ENCODE measurements at places on chromosomes 16 and 17.

DNA sequence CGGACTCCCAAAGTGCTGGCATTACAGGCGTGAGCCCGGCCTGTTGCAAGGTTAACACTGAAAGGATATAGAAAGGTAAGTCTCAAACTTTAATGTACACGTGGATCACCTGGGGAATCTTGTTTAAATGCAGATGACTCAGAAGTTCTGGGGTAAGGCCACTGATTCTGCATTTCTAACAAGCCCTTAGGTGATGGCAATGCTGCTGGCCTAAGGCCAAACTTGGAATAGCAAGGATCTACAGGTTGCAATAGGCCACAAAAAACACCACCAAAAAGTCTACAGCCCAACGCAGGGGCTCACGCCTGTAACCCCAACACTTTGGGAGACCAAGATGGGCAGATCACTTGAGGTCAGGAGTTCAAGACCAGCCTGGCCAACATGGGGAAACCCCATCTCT lies 4.2 kb downstream of the CMTM4 start:
- peak; percentile 66 for DNase-seq

- no peak for DNase-seq
Measured at GRCh38 chr17:41678907-41679739, 9.6 kb upstream of the EIF1 start.

GRCh38 chr16:56013962-56014552 lies 138.9 kb upstream of the CES5A start:
- peak; percentile 58 for DNase-seq

GRCh38 chr16:79151-80054 lies 1.4 kb downstream of the MPG start:
- DNase-seq = no peak

DNA sequence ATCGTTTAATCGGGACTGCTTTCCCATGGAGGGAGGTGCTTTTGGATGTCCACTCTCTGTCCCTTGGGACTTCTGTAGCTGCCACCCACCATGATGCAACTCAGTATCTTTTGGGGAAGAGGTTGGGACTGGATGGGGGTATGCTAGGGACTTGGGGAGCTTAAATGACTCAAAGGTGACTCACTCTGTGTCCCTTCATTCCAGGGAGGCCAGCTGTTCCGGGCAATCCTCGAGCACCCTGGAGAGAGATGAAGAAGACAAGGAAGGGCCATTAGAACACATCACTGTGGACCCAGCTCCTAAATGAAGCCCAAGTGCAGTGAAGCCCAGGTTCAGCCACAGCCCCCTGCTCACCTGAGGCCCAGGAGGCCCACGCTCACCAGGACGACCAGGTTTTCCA lies 4.6 kb downstream of the COL1A1 start:
- no peak for DNase-seq

- no peak for DNase-seq
Measured at GRCh38 chr16:10494343-10495030, 85.9 kb downstream of the EMP2 start.

DNA sequence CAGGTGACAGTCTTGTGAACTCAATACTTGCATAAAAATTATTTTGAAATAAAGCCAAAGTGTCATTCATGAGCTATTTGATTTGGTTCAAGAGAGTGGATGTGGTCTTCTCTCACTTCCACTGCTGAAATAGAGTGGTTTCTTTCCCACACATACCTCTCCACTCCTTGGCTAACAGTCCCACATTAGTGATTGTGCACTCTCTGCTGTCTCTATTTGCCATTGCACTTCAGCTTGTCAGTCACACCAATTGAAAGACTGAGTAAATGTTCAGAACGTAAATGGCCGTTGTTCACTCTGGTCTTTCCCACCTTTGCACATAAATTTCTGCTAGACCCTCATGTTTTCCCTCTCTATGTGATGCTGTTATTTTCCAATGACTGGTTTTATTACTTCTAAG lies 197.5 kb downstream of the FTO start:
- DNase-seq = no peak

- no peak for DNase-seq
Measured at GRCh38 chr16:86294535-86295196, 215.7 kb upstream of the FOXF1 start.

DNA sequence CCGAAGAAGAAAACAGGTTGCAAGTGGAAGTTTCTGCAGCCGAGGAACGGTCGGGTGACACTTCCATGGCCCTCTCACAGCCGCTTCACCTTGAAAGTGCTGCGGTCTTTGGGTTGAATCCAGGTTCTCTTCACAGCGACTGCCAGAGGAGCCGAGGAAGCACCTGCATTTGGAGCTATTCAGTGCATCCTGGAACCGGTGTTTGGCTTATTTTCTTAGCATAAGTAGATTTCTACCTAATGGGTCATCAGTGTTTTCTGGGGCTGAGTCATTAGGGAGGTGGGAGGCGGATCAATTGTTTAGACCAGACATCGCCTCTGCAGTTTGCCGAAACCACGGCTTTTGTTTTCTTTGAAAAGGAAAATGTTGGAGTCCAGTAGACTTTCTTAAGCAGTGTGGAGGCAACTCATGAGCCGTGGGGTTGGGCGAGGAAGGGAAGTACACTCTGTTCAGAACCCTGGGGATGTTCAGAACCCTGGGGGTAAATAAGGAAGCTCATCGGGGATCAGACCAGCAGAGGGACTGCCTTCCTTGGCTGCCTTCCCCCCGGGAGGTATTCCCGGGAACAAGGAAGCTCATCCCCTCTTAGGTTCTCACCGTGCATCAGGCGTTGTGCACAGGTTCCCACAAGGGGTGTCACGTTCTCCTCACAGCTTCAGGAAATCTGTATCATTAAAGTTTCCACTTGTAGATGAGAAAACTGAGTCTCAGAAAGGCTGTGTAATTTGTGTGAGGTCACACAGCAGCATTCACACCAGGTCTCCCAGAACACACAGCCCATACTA lies 361.5 kb downstream of the SNX29 start:
- DNase-seq = no peak

GRCh38 chr16:57653936-57654335 lies 14.2 kb upstream of the ADGRG3 start:
- DNase-seq = peak; percentile 72

- DNase-seq = no peak
Measured at GRCh38 chr17:51079049-51079448, 41.6 kb downstream of the SPAG9 start.

DNA sequence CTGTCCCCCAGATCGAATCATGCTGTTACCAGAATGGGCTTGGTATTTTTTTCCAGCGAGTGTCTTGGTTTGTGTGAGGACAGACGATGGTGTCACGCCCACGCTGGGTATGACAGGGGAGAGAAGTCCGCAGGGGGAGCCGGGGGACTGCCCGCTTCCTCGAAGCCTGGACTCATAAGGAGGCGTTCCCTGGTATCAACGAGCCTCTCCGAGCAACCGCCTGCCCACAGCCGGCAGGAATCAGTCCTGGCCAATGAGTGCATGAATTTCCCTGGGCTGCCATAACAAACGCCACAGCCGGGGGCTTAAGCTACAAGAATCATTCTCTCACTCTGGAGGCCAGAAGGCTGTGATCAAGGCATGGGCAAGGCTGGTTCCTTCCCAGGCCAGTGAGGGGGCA lies 26.1 kb upstream of the JPH3 start:
- no peak for DNase-seq

DNA sequence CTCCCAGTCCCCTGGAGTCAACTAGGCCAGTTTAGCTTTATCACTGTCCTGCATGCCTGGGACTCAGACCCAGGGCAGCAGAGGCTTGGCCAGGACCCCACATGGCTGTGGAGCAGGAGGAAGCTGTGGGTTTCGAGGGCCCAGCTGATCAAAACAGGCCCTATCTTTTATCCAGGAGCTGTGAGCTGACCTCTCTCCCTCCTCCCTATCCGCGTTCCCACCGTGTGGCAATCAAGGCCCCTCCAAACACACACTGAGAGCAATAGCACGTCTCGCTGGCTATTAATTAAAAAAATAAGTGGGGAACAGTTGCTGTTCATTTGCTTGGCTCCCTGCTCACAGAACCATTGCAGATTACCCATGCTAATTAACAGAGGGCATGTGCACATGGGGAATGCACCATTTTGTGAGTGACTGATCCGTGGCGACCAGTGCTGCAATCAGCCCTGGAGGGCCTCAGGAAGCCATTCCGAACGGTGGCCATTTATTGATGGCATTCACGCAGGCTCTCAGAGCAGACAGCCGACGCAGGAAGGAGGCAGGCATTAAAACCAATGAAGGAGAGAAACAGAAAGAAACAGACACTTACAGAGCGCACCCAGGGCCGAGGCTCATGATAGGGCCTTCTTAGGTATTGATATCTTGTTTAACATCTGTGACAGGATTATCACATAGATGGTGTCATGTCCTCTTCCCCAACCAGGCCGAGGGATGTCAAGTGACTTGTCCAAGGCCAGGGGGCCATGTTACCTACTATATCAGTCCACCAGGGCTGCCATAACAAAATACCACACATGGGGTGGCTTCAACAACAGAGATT lies 157.1 kb downstream of the KATNIP start:
- DNase-seq = no peak

DNA sequence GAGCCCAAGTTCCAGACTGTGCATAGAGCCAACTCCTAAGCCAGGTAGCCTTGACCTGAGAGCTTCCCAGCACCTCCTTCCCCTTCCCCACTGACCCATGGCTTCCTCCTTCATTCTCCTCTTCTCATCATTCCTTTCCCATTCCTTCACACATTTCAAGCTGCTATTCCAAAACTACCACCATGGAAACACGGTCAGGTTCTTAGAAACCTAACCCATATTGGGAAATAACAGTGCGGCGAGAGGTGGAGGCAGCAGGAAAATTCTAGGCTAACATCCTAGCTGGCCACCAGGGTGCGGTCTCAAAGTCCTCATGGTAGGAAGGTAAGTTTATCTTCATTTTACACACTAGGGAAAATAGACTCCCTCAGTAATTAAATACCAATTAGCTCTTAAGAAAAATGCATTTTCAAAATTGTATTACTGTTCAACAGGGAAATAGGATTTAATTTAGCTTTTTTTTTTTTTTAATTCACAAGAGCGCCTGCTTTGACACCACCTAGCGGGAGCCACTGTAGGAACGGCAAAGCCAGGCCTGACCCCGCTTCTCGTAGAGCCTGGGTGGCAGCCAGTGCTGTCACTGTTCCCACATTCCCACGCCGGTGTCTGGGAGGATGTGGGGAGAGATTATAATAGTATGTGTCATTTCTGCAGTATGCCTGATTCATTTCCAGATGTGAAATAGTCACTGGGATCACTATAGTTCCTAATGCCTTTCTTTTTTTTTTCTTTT lies 14.0 kb upstream of the SPHK1 start:
- DNase-seq = peak; percentile 87

DNA sequence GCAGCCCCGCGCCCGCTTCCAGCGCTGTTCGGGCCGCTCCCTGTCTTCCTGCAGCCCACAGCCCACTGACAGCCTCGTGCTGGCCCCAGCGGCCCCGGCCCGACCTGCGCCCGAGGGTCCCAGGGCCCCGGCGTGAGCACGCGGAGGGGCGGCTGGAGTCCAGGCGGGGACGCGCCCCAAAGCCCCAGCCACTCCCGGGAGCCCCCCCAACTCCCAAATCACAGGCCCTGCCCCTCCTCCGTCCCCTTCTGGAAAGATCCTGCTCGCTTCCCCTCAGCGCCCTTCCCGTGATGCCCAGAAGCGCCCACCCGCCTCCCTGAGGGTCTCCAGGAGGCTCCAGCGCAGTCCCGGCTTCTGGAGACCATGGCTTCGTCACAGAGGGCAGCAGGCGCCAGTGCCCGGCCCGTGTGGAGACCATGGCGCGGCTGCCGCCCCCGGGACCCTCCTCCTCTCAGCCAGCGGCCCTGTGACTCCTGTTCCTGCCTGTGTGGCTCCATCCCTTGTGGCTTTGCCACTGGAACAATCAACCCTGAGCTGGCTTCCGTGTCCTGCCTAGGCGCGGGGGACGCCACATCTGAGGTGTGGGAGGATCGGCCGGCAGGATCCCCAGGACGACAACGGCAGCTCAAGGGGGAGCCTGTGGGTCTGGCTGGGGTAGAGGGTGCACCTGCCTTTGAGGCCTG lies 3.9 kb downstream of the UTS2R start:
- no peak for DNase-seq

GRCh38 chr17:45320349-45320930 lies 3.6 kb upstream of the MAP3K14 start:
- DNase-seq = peak; percentile 43

DNA sequence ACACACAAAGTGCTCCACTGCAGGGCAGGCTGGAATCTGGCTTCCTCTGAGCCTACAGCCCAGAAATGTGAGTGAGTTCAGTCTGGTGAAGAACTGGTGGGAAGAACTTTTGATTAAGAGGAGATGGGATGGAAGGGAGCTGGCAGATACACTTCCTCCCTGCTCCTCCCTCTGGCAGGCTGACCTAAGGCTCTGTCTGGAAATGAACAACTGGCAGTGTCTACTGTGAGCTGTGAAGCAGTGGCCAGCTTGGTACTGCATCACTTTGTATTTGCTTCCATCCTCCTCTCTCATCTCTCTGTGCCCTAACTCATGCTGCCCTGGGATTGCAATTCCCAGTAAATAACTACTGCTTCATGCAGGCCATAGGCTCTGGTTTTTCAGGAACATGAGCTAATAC lies 45.6 kb downstream of the MAF start:
- DNase-seq = no peak

- no peak for DNase-seq
Measured at GRCh38 chr16:26992666-26993349, 73.9 kb upstream of the C16orf82 start.

DNA sequence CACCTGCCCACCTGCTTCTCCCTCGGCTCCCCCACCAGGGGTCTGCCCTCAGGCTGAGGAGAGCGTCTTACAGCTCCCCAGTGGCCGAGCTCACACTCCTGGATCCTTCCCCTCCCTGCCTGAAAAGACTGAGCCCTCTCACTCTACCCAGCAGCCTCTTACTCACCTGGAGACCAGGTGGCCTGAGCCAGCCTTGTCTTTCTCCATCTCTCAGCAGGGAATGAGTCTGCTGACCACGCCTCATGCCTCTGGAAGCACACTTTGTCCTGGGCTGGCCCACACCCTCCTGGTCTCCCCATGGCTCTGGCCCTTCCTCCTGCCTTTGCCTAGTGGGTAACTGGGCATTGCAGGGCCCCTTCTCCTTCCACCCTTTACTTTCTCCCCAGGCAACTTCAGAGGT lies 177.2 kb downstream of the ENGASE start:
- DNase-seq = no peak

GRCh38 chr16:86060381-86061317 lies 161.7 kb downstream of the IRF8 start:
- DNase-seq = no peak
